GM23338 (cell line): ENCODE measurements at places on chromosomes 1 and 21. TPM values are rescaled to one million over a fixed set of nuclear protein-coding genes. Genes with fewer than 3 reads are reported as not detected.

Gene VANGL2
- total RNA-seq = 42.8 and 51.3 TPM in 2 replicates

Gene CHAF1B
- 13.1 and 17.4 TPM in 2 replicates for total RNA-seq

Gene RNF186
- total RNA-seq = not detected in 2 replicates

Gene NOS1AP
- 3.5 and 5.8 TPM in 2 replicates for total RNA-seq

Gene AMY2A
- not detected in 2 replicates for total RNA-seq

DNA sequence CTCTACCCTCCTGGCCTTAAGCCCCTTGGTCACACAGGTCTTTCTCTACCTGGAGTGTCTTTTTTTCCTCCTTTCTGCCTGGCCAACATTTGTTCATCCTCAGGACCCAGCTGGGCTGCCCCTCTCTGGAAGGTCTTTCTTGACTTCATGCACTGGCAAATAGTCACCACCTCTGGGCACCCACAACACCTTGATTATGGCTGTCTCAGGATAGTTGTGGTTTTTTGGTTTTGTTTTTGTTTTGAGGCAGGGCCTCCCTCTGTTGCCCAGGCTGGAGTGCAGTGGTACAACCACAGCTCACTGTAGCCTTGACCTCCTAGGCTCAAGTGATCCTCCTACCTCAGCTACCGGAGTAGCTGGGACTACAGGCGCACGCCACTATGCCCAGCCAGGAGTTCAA is 10.8 kb downstream of the RPS6KA1 start:
- DNase-seq = no peak

DNA sequence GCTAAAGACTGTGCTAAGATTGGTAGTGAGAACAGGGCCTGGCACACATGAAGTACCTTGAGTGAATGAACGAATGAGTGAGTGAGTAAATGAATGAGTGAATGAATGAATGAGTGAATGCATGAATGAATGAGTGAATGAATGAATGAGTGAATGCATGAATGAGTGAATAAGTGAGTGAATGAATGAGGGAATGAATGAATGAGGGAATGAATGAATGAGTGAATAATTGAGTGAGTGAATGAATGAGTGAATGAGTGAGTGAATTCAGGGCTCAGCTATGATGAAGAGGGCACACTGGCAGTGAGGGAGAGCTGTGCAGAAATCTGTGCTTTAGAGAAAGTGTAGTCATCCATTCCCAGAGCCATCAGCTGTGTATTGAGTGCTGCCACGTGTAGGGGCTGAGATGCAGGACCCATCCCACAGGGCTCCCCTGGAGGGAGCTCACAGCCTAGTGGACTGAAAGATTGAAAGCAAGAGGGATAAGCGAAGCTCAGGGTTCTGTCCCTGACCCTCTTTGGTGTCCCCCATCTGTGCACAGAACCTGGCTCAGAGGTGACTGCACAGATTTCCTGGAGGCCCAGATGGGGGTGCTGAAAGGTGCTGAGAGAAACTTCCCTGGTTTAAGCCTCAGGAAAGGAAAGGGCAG is 217.9 kb upstream of the VAMP3 start:
- DNase-seq = peak; percentile 11

- no peak for DNase-seq
These were observed 32.6 kb downstream of the PTGFRN start for GRCh38 chr1:116942344-116942743.

GRCh38 chr1:100188617-100189016 is 10.6 kb upstream of the LRRC39 start:
- no peak for DNase-seq

DNA sequence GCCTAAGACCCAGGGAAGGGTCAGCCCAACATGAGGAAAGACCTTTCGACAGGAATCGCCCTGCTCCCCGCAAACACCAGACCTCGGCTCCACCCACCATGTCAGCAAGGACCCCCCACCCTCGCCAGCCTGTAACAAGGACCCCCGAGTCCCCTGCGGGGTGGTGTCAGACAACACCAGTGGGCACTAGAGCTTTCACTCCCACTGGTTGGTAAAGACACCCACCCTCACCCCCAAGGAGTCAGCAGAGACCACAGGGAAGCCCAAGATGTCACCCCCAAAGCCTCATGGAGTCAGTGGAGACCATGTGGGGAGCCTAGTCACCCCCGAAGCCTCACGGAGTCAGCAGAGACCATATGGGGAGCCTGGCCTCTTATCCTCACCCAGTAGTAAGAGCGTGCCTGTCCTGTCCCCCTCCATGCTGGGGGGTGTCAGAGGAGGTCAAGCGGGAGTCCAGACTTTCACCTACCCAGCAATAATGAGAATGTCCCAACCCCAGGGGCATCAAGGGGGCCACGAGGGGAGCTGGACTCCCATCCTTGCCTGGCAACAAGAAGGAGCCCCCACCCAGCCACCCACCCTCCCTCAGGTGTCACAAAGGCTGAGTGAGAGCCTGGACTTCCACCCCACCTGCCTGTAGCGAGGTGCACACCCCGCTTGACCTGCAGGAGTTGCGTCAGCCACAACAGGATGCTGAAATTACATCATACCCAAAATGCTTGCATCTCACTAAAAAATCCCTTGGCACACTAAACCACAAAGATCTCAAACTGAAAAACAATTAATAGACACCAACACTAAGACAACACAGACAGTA is 24.8 kb downstream of the SLC19A1 start:
- no peak for DNase-seq

GRCh38 chr1:189605226-189605625 is 872.4 kb downstream of the BRINP3 start:
- no peak for DNase-seq

GRCh38 chr1:31382379-31382989 is 9.6 kb upstream of the FABP3 start:
- DNase-seq = no peak

DNA sequence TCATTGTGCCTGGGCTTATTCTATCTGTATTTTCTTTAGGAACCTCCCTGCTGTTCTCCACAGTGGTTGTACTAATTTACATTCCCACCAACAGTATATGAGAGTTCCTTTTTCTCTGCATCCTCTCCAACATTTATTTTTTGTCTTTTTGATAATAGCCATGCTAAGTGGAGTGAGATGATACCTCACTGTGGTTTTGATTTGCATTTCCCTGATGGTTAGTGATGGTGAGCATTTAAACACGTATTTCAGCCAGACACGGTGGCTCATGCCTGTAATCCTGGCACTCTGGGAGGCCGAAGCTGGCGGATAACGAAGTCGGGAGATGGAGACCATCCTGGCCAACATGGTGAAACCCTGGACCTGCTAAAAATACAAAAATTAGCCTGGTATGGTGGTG is 57.9 kb downstream of the SLAMF6 start:
- DNase-seq = no peak

GRCh38 chr1:156874572-156875340 is 14.1 kb downstream of the NTRK1 start:
- DNase-seq = no peak

DNA sequence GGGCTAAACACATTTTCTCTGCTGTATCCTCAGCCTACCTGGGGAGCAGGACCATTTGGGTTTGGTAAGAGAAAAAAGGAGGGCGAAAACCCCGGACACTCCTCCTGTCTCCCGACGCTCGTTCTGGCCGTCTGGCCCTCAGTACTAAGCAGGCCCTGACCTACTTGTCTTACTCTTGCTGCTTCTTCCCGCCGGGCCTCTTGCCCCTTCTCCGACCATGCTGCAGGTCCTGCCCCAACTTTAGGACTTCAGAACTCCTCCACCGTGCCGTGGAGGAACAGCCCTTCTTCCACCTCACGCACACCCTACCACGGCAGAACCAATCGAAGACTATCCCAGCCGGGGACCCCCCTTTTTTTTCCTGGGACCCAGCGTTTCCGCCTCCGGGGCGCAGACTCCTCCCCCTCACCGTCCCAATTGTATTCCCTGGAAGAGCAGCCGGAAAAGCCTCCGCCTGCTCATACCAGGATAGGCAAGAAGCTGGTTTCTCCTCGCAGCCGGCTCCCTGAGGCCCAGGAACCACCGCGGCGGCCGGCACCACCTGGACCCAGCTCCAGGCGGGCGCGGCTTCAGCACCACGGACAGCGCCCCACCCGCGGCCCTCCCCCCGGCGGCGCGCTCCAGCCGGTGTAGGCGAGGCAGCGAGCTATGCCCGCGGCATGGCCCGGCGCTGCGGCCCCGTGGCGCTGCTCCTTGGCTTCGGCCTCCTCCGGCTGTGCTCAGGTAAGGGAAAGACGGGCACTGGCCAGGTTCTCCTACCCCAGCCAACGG is at the start of gene CHRNB2:
TSS of gene CHRNB2 (plus strand) at position 393 of the 771 bp plus-strand sequence. CDS start at position 660, 267 bp downstream.
- DNase-seq = peak; percentile 96

- DNase-seq = no peak
These were observed 65.0 kb downstream of the WDR64 start for GRCh38 chr1:241716915-241717656.

- DNase-seq = no peak
These were observed 13.5 kb upstream of the MYOM3 start for GRCh38 chr1:24125456-24125855.

DNA sequence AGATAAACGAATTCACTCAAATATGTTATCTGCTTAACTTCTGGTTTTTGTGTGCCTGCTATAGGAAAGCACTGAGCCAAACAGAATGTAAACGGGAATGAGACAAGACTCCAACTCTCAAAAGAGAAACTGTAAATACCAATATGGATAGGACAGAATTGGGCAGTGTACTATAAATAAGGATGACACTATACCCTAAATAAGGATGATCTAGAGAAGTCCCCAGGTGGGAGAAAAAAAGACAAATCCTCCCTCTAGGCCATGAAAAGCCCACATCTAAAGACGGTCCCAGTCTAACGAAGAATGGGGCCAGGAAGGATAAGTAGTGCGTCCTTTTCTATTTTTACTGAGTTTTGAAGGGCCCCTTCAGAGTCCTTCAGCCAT is 1.5 kb upstream of the GABPB2 start:
- no peak for DNase-seq

DNA sequence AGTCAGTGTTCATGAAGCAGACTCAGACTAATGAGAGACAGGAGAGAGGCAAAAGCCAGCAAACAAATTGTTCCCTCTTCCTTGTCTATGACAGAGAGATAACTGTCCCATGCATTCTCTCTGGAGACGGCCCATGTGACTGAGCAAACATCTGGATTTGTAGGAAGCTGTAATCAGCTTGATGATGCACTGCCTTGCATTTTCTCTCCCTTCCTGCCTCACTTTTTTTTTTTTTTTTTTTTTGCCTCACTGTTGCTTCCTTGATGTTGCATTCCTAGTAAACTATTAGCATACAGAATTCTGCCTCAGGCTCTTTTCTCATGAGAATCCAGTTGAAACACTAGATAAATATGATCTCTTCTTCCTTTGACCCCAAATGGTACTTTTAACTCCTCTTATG is 134.5 kb downstream of the HHIPL2 start:
- peak; percentile 0 for DNase-seq

- DNase-seq = no peak
These were observed 32.0 kb downstream of the PCNT start for GRCh38 chr21:46356005-46356338.

GRCh38 chr1:86516335-86516734 is 30.5 kb upstream of the CLCA4 start:
- DNase-seq = no peak

DNA sequence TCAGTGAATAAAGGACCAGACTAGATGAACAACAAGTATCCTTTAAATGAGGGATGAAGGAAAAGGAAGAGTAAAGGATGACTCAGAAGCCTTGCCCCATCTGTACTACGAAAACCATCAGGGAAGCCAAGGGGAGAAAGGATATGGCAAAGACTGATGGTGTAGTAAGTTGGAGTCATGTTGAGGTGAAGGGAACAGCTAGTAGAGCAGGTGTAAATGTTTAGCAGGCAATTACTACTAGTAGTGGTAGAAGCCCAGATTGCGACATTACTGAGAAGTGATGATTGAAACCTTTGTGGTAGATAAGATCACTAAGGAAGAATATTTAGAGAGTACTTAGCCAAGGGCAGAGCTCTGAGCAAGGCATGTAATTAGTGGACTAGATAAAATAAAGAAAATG is 84.0 kb downstream of the PHTF1 start:
- no peak for DNase-seq

DNA sequence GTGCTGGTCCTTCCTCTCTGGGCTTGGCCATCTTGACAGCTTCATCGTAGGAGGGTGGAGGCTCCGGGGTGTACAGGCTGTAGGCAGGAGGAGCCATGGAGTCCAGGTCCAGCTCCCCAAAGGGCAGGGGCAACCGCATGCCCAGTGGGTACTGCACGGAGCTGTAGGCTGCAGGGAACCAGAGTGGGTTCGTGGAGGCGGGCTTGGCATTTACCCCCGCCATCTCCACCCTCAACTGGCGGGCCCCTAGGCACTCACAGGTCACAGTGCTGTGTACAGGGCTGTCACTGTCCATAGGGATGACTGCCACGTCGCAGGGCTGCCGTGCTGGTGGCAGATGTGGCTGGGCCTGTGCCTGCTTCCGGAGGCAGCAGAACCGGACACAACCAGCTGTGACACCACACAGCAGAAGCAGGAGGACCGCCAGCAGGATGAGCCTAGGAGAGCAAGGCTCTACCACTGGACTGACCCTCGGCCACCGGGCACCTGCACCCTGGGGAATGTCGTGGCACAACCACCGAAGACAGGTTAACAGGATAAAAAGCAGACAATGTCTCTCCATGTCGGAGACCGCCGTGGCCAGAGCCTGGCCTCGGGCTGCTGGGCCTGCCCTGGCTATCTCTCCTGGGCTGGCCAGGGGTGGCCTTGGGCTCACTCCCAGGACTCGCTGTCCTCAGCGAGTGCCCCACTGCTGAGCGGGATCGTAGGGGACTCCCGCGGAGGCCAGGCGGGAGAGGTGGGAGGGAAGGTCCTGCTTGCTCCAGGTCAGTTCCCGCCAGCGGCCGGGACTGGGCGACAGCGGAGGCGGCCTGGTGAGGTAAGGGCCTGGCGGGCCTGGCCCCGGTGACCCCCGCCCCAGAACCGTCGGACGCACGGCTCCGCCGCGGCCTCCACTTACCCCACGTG is 831 bp downstream of the TMEM52 start:
- no peak for DNase-seq

DNA sequence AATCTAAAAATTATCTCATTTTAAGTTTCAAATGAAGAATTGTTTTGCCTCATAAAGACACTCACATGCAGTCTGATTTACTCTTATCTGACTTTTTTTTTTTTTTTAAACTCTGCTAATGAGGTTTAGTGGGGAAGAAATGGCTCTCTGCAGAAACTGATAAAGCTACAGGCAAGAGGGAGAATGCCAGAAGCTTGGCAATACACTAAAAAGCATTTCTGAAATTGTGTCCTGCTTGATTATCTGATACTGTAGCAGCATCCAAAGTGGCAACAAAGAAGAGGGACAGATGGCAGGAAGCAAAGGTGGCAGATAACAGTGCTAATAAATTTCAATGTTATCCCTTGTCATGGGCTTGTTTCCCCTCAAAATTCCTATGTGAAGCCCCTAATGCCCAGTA is 1744.9 kb downstream of the NCAM2 start:
- no peak for DNase-seq

DNA sequence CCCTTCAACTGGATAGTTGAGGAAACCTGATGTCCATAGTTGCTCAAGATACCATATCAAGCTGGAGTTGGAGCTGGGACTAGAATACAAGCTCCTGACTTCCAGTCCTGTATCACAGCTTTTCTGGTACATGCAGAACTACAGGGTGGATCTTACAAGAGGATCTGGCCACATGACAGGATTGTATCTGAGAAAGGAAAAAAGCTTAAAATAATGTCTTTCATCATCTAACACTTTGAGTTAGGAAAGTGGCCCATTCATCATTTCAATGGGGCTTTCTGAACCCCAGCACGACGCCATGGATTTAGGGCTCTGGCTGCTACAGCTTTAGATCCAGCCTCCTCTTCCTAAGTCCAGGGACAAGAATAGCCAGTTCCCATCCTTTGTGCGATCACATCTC is 46.9 kb downstream of the RASSF5 start:
- DNase-seq = no peak
